Activated CD8-positive, alpha-beta memory T cell treated with anti-CD3 and anti-CD28 coated beads for 1 hour (primary cell): ENCODE measurements at places on chromosomes 5 and 9.

- DNase-seq: no peak
These were observed 9.4 kb downstream of the PRELID2 start for GRCh38 chr5:145825751-145826180.

GRCh38 chr9:32200896-32201295 lies 183.5 kb upstream of the ACO1 start:
- DNase-seq: no peak

- no peak for DNase-seq
These were observed 728.2 kb downstream of the BRINP1 start for GRCh38 chr9:118640836-118641560.

GRCh38 chr9:134291452-134291881 lies 34.8 kb upstream of the RXRA start:
- DNase-seq: no peak

DNA sequence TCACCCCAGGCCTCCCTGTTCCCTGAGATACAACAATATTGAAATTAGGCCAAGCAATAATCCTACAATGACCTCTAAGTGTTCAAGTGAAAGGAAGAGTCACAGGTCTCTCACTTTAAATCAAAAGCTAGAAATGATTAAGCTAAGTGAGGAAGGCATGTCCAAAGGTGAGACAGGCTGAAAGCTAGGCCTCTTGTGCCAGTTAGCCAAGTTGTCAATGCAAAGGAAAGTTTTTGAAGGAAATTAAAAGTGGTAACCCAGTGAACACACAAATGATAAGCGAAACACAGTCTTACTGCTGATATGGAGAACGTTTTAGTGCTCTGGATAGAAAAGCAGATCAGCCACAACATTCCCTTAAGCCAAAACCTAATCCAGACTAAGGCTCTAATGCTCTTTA lies 39.8 kb downstream of the PTAR1 start:
- no peak for DNase-seq

DNA sequence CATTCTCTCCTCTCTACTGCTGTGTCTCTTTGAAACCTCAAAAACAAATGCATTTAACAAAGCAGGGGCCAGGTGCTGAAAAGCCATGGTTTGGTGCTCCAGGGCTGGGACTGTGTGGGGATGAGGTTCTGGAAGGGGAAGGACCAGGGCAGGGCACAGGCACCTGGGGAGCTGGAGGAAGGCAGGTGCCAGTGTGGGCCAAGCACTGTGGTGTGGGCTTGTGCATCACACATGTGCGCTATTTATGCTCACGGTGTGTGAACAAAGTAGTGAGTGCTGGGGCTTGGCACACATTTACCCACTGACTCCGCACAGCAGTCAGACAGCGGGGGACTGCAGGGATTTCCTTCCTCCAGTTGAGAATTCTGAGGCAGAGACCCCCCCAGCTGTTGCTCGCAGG lies 10.1 kb downstream of the HRH2 start:
- no peak for DNase-seq

DNA sequence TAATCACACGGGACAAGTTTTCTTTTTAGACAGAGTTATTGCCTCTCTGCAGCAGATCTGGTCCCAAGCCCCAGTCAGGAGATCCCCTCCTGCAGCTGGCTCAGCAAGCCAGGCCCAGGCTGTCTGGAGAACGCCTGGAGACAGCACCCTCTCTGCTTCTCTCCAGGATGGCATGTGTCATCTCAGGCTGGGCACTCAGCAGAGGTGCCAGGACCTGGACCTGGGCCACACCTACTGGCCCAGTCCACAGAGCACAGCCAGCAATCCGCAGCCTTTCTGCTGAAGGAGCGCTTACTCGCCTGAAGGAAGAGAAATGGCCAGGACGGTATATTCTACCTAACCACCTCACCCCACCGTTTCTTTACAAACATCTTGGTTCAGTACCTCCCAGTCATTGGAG lies 4.7 kb upstream of the TBC1D9B start:
- no peak for DNase-seq

GRCh38 chr5:1177826-1178528 lies 23.4 kb upstream of the SLC6A19 start:
- DNase-seq: no peak

GRCh38 chr5:31776976-31777651 lies 138.2 kb downstream of the PDZD2 start:
- DNase-seq: no peak

DNA sequence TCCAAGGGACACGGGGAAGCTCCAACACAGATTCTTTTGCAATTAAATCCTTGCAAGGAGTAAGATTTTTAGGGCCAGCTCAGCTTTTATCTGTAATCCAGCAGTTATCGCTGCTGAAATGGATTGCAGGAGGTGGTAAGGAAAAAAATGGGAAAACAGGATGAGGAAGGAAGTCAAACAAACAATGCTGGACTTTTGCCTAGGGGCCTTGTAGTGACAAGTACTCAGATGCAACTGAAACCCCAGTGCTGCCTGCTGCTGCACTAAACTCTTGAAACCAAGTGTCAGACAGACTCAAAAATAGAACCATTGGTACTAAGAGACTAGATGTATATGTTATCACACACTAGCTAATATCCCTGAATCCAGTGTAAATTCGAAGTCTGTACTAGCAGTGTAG lies 309.2 kb downstream of the CTNND2 start:
- no peak for DNase-seq

GRCh38 chr5:139091439-139092156 lies 106.6 kb downstream of the SIL1 start:
- DNase-seq: no peak

DNA sequence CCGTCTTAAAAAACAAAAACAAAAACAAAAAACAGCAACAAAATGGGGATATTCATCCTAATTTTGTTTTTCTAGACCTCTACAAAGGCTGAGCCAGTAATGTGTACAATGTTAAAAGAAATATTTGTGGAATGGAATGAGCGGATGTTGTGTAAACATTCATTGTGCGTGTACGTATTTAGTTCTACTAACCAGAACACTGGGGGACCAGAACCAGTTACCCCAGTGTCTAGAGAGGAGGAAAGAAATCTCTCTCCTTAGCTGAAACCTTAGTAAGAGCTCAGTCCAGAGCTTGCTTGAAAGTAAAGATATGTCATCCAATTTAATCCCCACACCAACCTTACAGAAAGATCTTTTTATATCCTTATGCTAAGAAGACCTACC lies 106.7 kb upstream of the CPEB4 start:
- DNase-seq: no peak

GRCh38 chr5:117769877-117770276 lies 1195.3 kb upstream of the SEMA6A start:
- DNase-seq: no peak

- no peak for DNase-seq
These were observed 76.7 kb upstream of the IFNE start for GRCh38 chr9:21558615-21559401.

DNA sequence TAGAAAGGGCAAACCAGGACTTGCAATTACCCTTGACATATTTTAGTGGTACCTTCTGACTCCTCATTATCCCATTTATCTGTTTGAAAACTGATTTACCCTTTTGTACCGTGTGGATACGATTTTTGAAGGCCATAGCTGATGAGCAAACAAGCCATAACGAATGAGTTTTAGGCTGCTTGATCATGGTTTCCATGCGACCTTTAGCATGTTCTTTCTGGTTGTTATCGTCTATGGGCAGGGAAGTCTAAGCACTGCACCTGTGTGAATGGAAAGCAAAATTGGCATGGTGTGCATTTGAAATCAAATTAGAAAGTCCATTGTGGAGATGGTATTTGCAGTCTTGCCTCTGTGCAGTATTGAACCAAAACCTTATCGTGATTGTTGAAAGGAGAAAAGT lies 127.7 kb downstream of the TLE4 start:
- DNase-seq: no peak

DNA sequence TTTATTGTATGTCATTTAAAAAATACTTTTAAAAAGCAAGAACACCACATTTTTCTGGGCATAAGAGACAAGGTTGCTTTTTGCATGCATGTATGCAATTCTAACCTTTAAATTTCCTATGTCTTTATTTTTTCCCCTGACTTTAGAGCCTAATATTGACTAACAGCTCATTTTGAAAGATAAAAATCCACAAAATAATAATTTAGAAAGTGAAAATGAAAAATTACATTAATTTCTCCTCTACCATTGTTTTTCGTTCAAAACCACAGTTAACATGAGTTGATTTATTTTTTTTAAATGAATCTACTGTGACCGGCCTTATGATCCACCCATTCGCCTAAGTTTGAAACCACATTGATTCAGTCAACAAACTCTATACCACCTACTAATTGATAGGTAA lies 137.5 kb upstream of the CDKN2B start:
- no peak for DNase-seq

GRCh38 chr5:55771175-55771655 lies 33.4 kb downstream of the DDX4 start:
- no peak for DNase-seq

DNA sequence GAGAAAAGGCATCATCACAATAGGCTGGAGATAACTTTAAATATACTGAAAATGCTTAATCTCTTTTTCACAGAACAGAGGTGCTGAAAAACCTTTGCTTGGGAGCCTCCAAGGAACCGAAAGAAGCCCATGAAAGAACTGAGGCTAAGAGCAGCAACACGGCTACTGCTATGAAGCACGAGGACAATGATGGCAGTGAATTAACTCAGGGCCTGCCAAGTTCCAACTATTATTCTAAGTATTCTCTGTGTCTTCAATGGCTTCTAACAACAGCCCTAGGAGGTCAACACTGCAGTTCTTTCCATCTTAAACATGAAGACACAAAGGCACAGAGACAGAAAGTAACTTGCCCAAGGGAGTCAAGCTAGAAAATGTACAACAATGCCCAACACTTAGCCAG lies 293.0 kb upstream of the DAP start:
- DNase-seq: no peak

GRCh38 chr5:126007841-126008240 lies 415.4 kb upstream of the GRAMD2B start:
- no peak for DNase-seq

- DNase-seq: no peak
These were observed 37.3 kb upstream of the ZNF622 start for GRCh38 chr5:16502866-16503265.

GRCh38 chr5:32388432-32389129 lies 56.0 kb downstream of the ZFR start:
- DNase-seq: no peak

DNA sequence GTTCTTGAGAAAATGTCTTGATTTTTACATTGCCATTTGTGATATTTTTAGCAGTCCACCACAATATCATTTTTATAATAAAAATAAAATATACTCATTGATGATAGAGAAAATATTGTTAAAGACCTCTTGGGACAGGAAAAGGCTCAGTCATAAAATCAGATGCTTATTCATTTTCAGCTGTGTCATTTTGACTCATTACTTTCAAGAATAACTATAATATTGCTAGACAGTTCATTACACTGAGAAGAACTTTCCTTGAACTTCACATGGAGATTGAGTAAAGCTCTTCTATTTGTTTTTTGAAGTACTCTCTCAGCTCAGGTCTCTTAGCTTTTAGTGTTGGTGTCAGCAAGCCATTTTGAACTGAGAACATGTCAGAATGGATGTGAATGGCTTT lies 8.5 kb upstream of the MEIKIN start:
- DNase-seq: no peak

DNA sequence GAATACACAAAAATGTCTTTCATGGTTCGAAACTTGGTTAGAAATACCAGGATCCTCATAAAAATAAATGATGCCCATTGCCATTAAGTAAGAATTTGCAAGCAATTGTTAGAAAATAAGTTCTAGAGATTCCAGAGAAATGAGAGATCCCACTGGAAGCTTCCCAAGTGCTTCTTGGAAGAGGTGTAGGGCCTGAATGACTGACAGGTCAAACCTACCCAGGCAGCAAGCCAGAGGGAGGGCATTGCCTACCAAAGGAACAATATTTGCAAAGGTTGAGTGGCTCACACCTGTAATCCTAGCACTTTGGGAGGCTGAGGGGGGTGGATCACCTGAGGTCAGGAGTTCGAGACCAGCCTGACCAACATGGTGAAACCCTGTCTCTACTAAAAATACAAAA lies 777.0 kb upstream of the WWC1 start:
- no peak for DNase-seq

- DNase-seq: no peak
These were observed 437.9 kb upstream of the PAPPA start for GRCh38 chr9:115715666-115716065.
